ENCODE measurements at places on chromosomes 4 and X.

DNA sequence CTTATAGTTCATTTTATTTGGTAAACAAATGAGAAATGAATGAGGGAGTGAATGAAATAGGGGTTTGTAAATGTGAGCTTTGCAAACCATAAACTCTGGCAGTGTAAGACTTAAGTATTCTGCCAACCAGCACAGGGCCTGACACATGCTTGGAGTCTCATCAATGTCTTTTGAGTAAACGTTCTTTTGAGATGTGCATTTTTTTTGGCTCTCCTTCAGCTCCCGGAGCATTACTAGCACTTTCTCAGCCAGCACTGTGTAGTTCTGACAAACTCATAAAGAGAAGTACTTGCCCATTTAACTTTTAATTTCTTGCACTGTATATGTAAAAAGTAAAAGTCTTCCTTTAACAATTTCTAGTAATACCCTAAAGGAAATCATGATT lies 245.3 kb downstream of the HS3ST1 start:
- no peak for DNase-seq

- no peak for DNase-seq
Observed at GRCh38 chr4:158913766-158914165, 144.9 kb downstream of the FNIP2 start.

GRCh38 chr4:139017861-139018260 lies 2.3 kb downstream of the NOCT start:
- DNase-seq = no peak

- DNase-seq = no peak
Observed at GRCh38 chr4:177302371-177303100, 7.1 kb upstream of the NEIL3 start.

DNA sequence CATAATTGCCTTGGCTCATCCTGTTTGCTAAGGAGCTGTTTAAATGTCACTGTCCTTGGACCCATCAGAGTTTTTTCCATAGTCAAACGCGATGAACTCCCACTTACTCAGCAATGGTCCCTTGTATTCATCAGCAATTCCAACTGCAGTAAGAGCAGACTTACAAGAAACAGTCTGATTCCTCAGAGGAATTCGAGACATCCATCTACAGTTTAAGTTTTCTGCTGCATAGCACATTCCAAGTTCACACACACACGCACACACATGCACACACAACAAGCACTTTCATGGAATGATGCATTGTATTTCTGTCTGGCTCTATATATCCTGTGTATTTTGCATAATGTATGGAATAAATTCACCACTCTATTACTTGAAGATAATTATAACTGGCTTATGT lies 32.7 kb upstream of the TMEM150C start:
- no peak for DNase-seq

GRCh38 chr4:146333895-146334262 lies 119.5 kb downstream of the REELD1 start:
- DNase-seq = no peak

- no peak for DNase-seq
Observed at GRCh38 chr4:81595798-81596610, 124.3 kb upstream of the RASGEF1B start.

DNA sequence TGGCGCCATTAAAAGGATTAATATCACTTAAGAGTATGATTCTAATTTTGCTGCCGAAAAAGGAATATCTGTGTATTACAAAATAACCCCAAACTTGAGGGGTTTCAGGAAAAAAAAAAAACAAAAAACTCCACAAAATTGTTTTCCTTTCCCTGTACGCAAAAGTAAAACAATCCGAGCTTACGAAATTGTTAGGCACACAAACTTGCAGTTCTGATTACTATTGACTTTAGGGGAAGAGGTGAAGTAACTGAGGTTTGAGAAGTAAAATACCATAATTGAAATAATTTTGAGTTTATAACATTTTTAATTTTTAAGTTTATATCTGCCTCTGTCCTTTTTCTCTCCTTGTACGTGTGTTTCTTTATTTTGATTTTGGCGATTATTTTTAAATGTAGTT lies 64.8 kb downstream of the USP9X start:
- no peak for DNase-seq

DNA sequence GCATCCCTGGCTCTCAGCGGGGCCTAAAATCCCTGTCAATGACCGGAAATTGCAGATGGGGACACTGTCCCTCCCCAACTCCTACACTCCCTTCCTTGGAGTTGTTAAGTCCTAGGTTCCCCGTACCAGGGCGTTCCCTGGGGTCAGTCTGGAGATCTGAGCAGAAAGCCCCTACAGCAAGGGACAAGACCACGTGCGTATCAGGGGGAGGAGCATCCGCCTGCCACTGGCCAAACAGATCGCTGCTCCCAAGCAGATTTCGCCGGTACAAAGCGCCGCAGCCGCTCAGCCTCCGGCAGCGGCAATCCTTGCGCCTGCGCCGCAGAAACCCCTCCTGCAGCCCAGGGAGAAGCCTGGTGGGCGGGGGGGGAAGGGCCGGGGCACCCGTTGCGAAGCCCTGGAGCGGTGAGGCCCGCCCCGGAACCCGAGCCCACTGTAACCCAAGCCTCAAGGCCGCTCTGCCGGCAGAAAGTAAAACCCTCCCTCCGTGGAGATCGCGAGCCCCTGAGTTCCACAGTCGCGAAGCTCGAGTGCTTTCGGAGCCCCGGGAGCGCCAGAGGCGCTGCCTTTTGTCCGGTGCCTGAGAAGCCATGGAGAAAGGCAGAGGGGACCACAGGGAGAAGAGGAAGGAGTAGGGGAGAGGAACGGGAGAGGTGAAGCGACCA lies 2.7 kb downstream of the CRMP1 start:
- peak; percentile 88 for DNase-seq

- DNase-seq = no peak
Observed at GRCh38 chr4:125789023-125789422, 474.3 kb downstream of the FAT4 start.

DNA sequence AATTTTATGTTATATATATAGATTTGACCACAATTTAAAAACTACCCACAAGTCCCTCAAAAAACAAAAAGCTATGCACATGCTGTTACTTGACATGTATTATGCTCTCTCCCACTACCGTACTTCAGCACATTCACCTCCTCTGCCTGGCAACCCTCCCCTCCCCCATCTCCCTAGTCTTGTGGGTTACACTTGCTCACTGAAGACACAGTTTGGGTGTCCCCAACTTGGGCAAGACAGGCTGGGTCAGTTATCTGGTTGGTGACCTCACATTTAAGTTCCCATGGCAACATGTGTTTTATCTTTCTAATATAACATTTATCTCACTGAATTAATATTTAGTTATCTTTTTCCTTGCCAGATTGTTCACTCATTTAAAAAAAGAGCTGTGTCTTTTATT lies 32.7 kb downstream of the SEC24D start:
- no peak for DNase-seq

DNA sequence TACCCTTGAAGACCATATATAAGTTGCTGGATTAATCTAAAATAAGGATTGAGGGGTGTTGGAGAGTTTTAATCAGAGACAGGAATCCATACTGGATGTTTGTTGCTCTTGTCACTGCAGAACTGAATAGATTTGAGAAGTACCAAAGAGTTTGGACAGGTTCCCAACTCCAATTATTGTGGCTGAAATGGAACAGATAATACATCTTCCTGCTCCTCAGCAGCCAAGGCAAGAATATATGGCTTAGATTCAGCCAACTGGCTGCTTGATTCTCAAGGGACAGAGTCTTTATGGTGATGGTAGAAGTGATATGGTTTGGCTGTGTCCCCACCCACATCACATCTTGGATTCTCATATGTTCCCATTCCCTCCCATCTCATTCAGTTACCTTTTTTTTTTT lies 97.0 kb upstream of the PDHA2 start:
- no peak for DNase-seq

DNA sequence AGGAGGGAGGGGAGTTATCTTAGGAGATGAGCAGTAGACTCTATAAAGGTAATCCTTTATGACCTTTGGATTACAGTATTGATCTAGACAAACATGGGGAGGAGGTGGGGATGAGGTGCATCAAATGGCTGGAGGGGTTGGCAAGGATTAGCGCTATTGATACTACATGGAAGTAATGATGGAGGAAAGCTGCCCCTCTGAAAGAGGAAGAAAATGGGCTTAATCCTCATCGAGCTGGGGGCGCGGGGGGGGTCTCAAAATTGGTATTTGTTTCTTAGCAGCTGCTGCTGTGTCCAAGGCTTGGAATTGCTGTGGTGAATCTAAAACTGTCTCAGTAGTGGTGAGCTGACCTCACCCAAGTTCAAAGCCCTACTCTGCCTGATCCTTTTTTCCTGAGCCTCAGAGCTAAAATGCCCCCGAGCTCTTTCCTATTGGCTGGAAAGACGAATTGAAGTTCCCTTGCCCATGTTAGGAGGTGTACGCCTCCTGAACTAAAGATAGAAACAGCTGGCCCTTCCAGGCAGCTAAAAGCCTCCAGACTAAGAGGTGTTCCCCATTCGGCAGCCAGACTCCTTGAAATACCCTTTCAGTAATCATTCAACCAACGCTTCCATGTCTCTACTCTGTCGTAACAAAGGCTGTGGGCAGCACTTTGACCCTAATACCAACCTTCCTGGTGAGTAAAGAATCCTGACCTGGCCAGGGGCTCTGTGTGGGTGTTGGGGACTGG lies at the start of gene ITGB1BP2:
ITGB1BP2 (plus strand) TSS at position 556 of the 730 bp plus-strand sequence; CDS start at position 613, 57 bp downstream.
- DNase-seq = no peak

- DNase-seq = no peak
Observed at GRCh38 chr4:182752158-182752910, 164.9 kb downstream of the DCTD start.

DNA sequence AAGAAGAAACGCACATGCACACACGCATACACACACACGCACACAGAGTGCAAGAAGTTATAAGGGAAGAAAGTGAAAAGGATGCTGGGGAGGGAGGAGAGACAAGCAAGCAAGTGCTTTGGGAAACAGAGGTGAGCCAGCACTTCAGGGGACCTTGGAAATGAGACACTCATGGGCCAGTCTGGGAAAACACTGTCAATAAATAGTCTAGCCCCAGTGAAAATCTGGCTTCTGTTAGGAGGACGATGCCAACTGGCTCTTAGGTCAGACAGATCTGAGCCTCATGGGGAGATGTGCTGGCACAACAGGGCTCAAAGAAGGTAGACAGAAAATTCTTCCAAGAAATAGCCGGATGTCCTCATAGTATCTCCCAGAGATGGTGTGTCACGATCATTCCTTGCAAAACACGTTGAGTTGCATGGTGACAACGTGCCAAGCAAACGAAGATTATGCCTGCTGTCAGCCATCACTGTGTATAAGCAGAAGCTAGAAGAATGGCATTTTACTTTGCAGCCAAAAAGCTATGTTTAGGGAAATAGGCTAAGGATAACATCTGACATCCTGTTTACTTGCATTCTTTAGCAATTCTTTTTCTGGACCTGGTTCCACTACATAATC lies 557 bp upstream of the ARHGEF6 start:
- no peak for DNase-seq

GRCh38 chr4:117327491-117327890 lies 242.1 kb upstream of the TRAM1L1 start:
- no peak for DNase-seq

DNA sequence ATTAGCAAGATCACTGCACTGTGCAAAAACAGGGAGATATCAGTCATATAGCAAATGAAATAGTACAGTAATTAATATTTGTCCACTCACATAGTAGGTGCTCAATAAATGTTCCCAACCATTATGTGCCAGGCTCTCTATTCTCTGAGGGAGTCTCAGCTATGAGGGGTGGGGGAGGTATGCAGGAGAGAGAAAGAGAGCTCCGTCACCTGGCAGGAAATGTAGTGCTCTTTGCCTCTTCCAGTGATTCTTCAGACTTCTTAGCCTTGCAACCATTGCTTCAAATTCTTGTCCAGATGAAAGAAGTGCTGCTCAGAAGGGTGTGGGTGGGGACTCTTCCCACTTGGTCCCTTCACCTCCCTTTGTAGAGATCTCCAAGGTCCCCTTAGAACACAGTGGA lies 84.5 kb upstream of the SPRY1 start:
- no peak for DNase-seq

- no peak for DNase-seq
Observed at GRCh38 chrX:70042399-70043371, 7.1 kb downstream of the AWAT2 start.

GRCh38 chr4:169724260-169724659 lies 33.5 kb downstream of the HPF1 start:
- DNase-seq = no peak

GRCh38 chr4:14700083-14700482 lies 302.2 kb upstream of the CPEB2 start:
- no peak for DNase-seq

GRCh38 chr4:159145318-159145991 lies 42.6 kb downstream of the RAPGEF2 start:
- DNase-seq = no peak

Measured in NCI-H2081 treated with DMSO at 0.1 percent for 48 hours (cell line).